Activated CD8-positive, alpha-beta T cell treated with anti-CD3 and anti-CD28 coated beads, Interleukin-2, amount 10 ng/mL, durations not matched to agents 7 days and 5 days (primary cell): ENCODE measurements at places on chromosomes 3 and 15.

DNA sequence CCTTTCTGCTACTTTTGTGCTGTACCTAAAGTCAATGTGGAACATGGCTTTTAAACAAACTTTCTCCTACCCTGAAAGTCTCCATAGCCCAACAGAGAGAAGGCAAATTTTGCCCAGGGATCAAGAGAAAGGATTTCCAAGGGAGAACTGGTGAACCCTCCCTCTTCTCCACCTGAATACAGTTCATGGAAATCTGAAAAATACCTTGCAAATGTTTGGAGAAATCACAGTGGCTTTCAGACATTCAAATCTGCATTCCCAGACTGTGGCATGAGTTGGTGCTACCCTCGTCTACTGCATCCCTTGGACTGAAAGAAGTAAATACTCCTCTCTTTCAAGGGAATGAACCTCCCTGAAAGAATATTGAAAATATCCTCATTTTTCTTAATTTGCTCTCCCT lies 38.7 kb downstream of the ZIC4 start:
- peaks cover 44% of the 10 kb centered on the region for H3K27me3 ChIP-seq
- no peaks in the 10 kb centered on the region for H3K36me3 ChIP-seq
- H3K4me3 ChIP-seq = no peak overlapping the region
- no peak overlapping the region for H3K27ac ChIP-seq

- no peak overlapping the region for H3K4me3 ChIP-seq
- DNase-seq = no peak
- H3K27me3 ChIP-seq = no peaks in the 10 kb centered on the region
- H3K27ac ChIP-seq = no peak overlapping the region
Observed at GRCh38 chr15:41746802-41747201, 27.5 kb upstream of the MAPKBP1 start.

DNA sequence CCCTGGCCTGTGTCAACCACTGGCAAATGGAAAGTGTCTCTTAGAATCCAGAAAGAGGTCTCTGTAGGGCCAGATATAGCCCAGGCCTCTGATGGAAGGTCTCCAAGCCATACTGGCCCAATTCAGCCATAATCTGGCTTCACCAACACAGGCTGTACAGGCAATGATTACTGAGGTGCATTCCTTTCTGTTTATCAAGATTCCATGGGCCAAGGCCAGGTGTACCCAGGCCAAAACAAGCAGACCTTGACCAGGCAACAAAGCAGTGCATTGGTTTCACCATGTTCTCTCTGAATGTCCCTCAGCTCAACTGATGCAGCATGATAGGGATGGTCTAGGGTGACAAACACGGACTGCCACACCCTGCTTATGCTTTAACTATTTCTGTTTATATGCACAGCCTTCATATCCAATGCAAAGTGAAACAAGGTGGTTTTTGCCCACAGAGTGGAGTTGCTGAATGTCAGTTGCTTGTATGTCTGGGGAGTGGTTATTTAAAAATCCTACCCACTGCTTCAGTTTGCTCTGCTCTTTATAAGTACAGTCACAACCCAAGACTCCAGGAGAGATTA lies 25.2 kb downstream of the CCNL1 start:
- peaks cover 27% of the 10 kb centered on the region for H3K36me3 ChIP-seq
- H3K4me1 ChIP-seq = peaks cover 78% of the 10 kb centered on the region
- H3K27me3 ChIP-seq = no peaks in the 10 kb centered on the region
- peak overlapping the region; percentile 84 for H3K27ac ChIP-seq

DNA sequence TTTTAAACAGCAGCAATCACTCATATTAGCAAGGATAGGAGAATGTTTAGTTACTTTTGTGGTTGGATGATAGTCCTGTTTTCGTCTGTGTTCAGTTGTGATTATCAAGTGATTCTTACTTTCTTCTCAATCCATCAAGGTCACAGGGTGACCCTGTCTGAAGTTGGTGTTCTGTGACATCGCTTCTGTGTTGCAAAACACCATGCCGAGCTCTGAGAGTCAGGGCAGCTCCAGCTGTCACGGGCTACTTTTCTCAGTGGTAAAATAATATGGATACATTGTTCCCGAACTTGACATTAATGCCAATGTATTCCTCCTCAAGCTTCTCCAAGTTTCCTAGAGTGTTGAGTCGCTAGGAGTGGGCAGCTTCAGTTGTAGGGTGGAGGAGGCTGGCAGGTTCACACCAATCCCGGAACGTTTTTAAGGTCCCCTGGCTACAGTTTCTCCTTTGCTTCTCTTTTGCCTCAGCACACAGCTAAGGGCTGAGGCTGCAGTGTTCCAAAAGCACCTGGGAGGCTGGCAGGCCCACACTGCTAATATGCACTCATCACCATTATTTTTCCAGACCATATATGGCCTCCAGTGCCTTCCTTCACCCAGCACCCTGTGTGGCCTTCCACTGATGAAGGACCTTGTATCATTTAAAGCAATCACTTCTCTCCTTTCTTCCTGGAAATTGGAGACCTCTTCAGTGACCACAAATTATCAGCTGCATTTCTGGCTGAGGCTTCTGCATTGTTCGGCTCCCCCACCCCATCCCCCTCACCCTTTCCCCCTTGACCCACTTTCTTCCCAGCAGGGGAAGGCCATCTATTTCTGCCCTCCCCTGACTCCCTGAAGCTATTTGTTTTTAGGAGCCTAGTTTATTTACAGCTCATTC lies 25.8 kb downstream of the COLQ start:
- no peaks in the 10 kb centered on the region for H3K27me3 ChIP-seq
- no peaks in the 10 kb centered on the region for H3K36me3 ChIP-seq
- H3K27ac ChIP-seq = no peak overlapping the region
- DNase-seq = no peak
- H3K4me1 ChIP-seq = peaks cover 22% of the 10 kb centered on the region

DNA sequence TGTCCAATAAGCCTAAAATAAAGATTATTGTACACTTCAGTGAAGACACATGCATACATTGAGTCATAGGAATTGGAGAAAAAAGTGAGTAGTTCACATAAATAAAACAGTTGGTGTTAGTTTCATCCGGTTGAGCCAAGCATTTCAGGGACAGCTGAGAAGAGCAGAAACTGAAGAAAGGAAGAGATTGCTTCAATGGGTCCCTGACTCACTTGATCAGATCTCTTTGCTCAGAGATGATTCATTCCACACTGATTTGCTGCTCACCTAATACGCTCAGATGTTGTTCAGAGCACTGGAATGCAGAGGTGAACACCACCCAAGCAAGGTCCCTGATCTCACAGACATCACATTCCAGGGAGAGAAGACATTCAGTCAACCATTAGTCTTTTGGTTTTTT lies 93.7 kb downstream of the RAD18 start:
- H3K36me3 ChIP-seq = no peaks in the 10 kb centered on the region
- H3K27ac ChIP-seq = no peak overlapping the region
- H3K4me3 ChIP-seq = no peak overlapping the region

- H3K4me1 ChIP-seq = peaks cover 22% of the 10 kb centered on the region
- no peak overlapping the region for H3K27ac ChIP-seq
- H3K27me3 ChIP-seq = no peaks in the 10 kb centered on the region
- peaks cover 23% of the 10 kb centered on the region for H3K36me3 ChIP-seq
- H3K4me3 ChIP-seq = no peak overlapping the region
Observed at GRCh38 chr3:177069514-177070329, 127.6 kb downstream of the TBL1XR1 start.

DNA sequence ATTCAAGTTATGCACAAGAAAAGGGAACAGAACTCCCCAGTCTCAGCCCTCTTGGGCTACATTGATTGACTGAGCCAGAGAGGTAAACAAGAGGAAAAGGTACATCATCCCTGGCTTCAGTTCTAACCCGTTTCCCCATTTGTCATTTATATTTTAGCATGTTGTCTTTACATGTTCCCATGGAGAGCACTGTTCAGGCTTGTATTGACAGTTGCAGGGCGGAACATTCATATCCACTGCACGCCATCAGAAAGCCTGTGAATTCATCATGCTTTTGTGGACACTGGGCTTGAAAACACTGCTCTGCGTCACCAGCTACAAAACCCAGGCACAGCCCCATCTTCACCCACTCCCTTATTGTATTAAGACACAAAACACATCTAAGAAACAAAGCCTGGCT lies 240.9 kb upstream of the EIF1B start:
- no peak overlapping the region for H3K27ac ChIP-seq
- H3K36me3 ChIP-seq = no peaks in the 10 kb centered on the region
- no peak for DNase-seq
- H3K4me3 ChIP-seq = no peak overlapping the region
- H3K27me3 ChIP-seq = peaks cover 4% of the 10 kb centered on the region
- no peaks in the 10 kb centered on the region for H3K4me1 ChIP-seq

DNA sequence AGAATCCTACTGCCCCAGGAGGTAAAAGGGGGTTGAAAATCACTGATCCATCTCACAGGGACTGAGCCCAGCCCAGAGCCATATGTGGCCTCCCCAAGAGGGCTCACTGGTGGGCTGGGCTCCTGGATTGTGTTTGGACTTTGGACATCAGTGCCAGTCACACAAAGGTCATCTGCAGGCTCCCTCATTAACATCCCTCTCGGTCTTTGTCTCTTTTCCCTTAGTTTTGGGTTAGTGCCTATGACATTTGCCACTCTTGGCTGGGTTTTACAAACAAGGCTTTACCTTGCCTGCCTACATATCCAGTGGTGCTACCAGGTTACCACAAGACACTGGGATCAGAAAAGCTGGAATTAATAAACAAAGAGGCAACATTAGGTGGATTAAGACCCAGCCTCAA lies 27.9 kb downstream of the IFT122 start:
- H3K4me3 ChIP-seq = no peak overlapping the region
- H3K36me3 ChIP-seq = peaks cover 7% of the 10 kb centered on the region
- H3K4me1 ChIP-seq = no peaks in the 10 kb centered on the region
- DNase-seq = no peak

DNA sequence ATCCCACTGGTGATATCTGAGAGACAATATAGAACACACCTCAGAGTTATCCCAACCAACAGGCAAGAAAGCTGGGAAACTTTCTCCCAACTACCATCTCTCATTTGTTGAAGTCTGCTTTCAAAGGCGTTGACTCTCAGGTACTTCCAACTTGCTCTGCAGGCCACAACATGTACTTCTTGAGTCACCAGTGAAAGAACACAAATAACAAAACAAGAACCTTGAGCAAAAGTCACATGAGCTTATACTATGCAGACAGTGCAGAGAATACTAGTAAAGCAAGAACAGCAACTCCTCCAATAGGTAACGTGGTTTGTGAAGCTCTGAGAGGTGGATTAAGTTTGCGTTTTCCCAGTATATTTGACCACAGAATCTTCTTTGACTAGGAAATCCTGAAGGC lies 20.6 kb downstream of the SNTN start:
- DNase-seq = no peak
- H3K27me3 ChIP-seq = no peaks in the 10 kb centered on the region
- H3K4me1 ChIP-seq = no peaks in the 10 kb centered on the region
- no peaks in the 10 kb centered on the region for H3K36me3 ChIP-seq
- no peak overlapping the region for H3K4me3 ChIP-seq

DNA sequence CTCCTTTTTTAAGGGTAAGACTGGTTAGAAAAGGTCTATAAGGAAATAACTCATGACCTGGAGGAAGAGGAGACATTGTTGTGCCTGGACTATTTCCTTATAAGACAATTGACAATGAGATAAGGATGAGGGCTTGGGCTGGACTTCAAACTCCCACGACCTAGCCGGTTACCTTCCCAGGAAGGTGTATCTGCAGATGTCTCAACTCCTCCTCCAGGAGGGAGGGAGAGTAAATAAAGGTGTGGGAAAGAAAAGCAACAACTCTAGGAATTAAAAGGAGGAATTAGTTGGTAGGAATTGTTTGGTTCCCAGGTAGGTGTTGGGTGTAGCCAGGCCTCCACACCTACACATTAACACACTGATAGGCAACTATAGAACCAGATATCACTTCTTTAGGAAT lies 97.8 kb upstream of the TBL1XR1 start:
- no peak for DNase-seq
- no peaks in the 10 kb centered on the region for H3K4me1 ChIP-seq
- no peaks in the 10 kb centered on the region for H3K36me3 ChIP-seq
- H3K27ac ChIP-seq = no peak overlapping the region

DNA sequence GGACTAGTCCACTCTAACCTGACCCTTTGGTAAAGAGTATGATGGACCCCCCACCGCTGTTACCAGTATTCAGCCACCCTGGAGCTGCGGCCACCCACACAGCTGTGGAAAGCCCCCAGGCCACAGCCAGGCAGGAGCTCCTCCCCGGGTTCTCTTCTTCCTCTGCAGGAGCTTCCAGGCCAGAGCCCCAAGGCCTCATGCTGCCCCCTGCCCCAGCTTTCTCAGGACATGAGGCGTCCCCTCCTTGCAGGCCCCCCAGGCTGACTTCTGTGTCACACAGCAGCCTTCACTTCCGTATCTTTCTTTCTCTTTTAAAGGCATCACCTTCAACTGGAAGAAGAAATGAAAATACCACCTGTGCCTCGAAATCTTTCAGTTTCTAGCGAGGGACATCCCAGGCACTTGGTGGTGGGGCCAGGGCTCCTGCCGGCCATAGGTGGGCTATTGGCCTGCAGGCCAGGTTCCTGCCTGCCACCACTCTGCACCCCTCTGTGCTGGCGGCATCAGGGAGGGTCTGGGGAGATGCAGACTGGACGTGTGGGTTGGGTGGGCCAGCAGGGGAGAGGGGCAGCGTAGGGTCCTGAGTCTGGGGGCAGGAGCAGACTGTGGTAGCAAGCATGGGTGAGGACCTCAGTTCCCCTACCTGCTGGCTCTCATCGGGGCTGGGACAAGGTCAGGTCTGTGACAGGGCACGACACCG lies 19.9 kb downstream of the KLF13 start:
- peaks cover 98% of the 10 kb centered on the region for H3K4me1 ChIP-seq
- H3K27me3 ChIP-seq = no peaks in the 10 kb centered on the region
- no peak for DNase-seq

DNA sequence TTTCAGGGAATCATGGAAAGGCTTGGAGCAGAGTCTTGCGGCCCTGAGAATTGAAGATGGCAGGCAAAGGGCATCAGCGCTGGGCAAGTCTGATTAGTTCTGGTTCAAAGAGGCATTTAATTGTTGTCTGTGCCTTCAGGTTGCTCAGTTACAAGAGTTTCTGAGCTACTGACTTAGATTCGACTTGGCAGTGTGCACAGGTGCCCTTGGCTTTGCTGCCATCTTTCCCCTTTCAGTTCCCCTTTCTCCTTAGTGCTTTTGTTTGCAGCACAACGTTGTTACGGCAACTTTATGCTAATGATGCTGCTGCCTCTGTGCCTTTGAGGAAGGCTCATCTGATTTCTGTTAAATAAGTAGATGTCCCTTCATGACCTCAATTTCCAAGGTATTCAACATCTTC lies 12.5 kb downstream of the P2RY14 start:
- no peak overlapping the region for H3K27ac ChIP-seq
- peaks cover 38% of the 10 kb centered on the region for H3K4me1 ChIP-seq
- H3K4me3 ChIP-seq = no peak overlapping the region
- no peaks in the 10 kb centered on the region for H3K27me3 ChIP-seq
